Fibroblast of the conjunctiva (primary cell): ENCODE measurements at places on chromosomes 1 and 21.
A peak's percentile ranks its signal among the peaks of the same experiment; 100 is the strongest.

DNA sequence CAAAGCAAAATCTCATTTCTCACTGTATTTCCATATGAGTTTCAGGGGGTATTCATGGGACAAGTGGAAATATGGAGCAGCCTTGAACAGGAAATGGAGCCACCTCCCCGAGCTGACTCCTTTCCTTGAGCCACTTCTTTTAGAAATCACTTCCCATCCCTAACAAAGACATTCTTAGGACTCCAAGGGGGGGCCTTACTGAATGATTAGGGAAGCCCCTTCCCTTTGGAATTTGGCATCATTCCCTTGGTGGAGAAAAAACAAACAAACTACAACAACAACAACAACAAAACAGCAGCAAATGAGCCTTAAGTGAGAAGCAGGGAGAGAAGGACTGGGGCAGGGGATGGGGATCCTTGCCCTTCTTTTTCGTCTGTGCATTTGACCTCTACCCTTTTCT lies 278.3 kb downstream of the ZNF648 start:
- DNase-seq, result no peak

DNA sequence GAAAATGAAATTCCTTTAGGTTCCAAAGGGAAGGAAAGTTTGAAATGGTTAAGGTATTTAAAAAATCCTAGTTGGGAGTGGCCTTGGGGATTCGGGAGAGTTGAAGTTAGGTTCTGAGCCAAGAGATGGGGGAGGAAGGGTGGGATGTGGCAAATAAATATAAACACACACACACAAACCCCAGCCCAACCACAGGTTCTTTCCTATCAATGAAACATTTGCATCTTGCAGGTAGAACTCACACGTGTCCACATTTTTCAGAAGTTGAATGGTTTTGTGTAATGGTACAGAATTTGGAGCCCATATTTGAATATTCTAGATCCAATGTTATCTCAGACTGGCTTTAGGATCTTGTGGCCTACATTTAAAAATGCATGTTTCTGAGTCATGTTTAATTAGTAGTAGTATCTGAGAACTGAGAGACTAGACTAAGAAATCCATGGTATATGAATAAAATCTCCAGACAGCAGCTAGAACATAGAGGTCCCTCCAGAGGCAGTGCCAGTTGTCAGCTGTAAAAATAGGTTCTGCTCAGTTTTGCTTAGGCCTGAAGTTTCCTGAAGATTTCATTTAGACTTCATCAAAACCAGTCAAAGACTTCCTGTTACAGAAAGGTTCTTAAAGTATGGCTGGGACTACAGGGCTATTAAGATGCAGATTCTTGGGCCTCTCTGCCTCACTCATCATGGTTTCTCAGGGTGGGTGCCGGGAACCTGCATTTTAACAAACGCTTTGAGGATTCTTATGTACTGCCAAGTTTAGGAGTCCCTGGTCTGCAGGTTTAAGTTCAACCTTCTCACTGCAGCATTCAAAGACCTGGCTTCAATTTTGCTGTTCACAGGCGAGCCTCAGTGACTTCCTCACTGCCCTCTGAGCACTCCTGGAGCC lies 21.3 kb downstream of the RUNX1 start:
- DNase-seq, result no peak

GRCh38 chr1:160400223-160400645 lies at the start of gene VANGL2:
Gene VANGL2 (plus strand): TSS chr1:160400564. CDS start chr1:160415838, 15,274 bp downstream.
- peak; percentile 6 for DNase-seq

GRCh38 chr1:10101929-10102328 lies 69.2 kb downstream of the UBE4B start:
- no peak for DNase-seq

- DNase-seq, result no peak
These were observed 36.1 kb downstream of the COL6A1 start for GRCh38 chr21:46017695-46018094.

- no peak for DNase-seq
These were observed 48.5 kb upstream of the DMRTB1 start for GRCh38 chr1:53410701-53411100.

DNA sequence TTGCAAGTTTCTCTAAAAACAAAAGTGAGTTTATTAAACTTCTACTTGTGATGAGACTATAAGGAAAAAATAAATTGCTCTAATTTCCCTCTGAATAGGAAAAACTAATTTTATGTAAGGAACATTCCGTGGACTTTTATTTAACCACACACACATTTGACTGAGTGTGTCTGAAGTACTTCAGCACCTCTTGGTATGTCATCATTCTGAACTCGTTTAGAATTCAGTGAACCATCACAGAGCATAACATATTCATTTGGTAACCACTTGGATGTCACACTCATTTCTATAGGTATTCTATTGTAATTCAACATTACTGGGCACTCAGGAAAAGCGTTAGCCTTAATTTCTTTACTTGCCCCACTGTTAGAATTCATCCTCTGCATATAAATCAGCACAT lies 79.1 kb downstream of the RGS21 start:
- DNase-seq, result no peak

GRCh38 chr21:35438643-35439404 lies 389.7 kb upstream of the RUNX1 start:
- no peak for DNase-seq

GRCh38 chr1:176164014-176164678 lies 42.9 kb downstream of the COP1 start:
- DNase-seq, result no peak

- DNase-seq, result no peak
These were observed 364.8 kb upstream of the ESRRG start for GRCh38 chr1:217088011-217088410.

- no peak for DNase-seq
These were observed 124.3 kb upstream of the ESRRG start for GRCh38 chr1:216847397-216848036.

- no peak for DNase-seq
These were observed 3.1 kb upstream of the FNDC10 start for GRCh38 chr1:1602968-1603506.

DNA sequence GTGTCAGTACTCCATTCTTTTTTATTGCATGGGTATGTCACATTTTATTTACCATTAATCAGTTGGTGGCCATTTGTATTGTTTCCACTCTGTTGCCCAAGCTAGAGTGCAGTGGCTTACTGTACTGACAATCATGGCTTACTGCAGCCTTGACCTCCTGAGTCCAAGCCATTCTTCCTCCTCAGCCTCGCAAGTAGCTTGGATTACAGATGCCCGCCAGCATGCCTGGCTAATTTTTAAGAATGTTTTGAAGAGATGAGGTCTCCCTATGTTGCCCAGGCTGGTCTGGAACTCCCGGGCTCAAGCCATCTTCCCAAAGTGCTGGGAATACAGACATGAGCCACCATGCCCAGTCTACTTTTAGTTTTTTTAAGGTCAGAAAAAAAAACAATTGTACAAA lies 813 bp upstream of the SFT2D2 start:
- no peak for DNase-seq

- DNase-seq, result peak; percentile 12
These were observed 124.2 kb upstream of the L1TD1 start for GRCh38 chr1:62070384-62071011.

- no peak for DNase-seq
These were observed 73.3 kb upstream of the PDE4B start for GRCh38 chr1:65719391-65719790.

- no peak for DNase-seq
These were observed 52.7 kb upstream of the GCLM start for GRCh38 chr1:93961906-93962305.

GRCh38 chr1:74412244-74412643 lies 100.2 kb downstream of the LRRC53 start:
- DNase-seq, result no peak

DNA sequence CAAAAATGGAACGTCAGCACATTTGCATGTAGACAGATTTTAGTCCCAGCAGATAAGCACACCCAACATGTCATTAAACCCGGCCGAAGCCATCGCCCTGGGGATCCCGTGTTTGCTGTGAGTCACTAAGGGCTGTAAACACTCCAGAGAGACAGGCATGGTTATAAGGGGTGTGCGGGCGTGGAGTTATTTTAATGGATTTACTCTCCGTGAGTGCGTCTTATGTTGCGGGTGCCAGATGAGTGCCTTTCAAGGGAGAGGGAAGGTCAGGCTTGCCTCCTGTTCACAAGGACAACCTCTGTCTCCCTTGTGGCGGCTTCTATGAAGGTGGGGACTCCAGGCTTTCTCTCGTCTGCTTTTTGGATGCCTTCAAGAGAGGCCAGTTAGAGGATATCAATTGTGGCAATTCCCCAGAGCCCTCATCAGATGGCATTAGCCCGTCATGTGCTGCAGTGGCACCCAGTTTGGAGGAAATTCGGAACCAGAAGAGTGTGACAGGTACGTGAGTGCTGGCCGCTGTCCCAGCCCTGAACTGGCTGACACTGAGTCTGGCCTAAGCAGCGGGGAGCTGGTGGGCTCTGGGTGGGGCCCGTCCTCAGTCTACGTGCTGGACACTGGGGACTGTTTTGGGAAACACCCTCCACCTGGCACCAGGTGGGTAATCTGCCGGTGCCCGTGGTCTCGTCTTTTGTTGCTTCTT lies 223.8 kb upstream of the TMEM51 start:
- DNase-seq, result no peak

GRCh38 chr21:38945545-38946245 lies 140.0 kb downstream of the ETS2 start:
- DNase-seq, result no peak

DNA sequence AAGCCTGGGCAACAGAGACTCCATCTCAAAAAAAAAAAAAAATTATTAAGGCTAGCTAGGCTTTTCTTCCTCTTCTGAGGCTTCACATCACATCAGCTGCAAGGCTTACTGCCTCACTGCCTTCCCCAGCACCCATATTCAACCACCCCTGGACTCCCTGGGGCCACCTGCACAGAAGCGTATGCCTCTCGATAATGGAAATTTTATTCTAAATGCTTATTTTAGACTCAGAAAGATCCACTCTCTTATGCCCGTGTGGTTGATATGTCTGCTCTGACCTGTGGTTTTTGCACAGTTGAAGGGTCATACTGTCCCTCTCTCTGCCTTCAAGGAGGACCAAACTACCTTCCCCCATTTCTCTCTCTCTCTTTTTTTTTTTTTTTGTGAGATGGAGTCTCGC lies 1.5 kb upstream of the FCRLA start:
- no peak for DNase-seq

DNA sequence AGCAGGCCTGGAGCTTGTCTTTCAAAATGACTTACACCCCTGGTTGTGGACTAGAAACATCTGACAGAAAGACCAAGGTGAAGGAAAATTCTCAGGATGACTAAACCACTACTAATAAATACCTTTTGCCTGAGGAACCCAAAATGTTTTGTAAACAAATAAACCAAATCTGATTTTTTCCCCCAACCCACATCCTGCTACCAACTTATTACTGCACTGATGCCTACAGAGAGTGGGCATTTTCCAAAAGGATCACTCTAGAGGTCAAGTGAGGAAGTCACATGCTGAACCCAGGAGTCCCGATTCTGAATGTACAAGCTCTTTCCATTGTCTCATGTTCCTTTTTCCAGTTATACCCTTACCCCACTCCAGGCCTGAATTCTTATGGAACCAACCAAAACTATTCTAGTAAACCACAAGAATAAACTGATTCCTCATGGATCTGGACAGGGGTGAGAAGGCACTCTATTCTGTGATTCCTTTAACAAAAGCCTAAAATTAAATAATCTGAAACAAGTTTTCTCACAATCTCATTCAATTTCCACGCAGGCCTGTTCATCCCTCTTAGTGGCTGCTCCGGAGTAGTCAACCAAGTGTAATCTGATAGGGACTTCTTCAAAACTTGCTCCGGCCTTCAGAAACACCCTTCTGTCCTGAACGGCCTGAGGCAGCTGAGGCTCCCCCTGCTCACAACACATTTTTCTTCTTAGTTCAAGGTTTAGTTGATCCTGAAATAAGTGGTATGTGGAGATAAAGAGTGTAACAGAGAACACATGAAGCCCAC lies 1.4 kb downstream of the PI4KB start:
- no peak for DNase-seq

DNA sequence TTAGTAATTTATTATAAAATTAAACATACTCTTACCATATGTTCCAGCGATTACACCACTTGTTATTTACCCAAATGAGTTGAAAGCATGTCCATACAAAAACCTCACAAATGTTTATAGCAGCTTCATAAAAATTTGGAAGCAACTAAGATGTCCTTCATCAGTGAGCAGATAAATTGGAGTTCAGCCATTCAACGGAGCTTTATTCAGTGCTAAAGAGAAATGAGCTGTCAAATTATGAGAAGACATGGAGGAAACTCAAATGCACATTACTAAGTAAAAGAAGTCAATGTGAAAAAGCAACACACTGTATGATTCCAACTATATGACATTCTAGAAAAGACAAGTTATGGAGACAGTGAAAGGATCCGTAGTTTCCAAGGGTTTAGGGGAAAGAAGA lies 606.7 kb upstream of the TMPRSS15 start:
- no peak for DNase-seq

- no peak for DNase-seq
These were observed 38.0 kb upstream of the KCTD3 start for GRCh38 chr1:215529111-215529510.

DNA sequence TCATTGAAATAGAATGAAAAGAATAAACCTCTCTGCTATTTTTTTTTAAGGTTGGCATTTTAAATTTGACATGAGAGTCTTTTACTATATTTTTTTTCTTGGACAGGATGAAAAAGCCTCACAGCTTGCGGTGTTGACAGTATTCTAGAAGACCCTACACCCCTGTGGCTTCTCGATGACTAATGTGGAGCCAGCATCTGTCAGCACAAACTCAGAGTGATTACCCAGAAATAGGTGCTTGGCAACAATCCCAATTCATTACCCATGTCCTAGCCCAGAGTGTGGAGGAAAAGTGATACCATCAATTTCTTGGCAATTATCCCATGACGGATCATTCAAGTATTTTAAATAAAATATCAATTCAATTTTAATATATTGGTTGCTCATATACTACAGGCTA lies 186.8 kb upstream of the MAP1LC3C start:
- DNase-seq, result no peak

GRCh38 chr1:185871627-185872150 lies 137.5 kb downstream of the HMCN1 start:
- no peak for DNase-seq
